ENCODE measurements at places on chromosomes 2 and 18.

GRCh38 chr2:135004005-135004746, 43.1 kb downstream of the MAP3K19 start:
- DNase-seq, result peak; percentile 74

GRCh38 chr2:146363731-146364130, 1481.1 kb upstream of the ACVR2A start:
- no peak for DNase-seq

- no peak for DNase-seq
Observed at GRCh38 chr2:31802711-31803110, 208.1 kb downstream of the MEMO1 start.

DNA sequence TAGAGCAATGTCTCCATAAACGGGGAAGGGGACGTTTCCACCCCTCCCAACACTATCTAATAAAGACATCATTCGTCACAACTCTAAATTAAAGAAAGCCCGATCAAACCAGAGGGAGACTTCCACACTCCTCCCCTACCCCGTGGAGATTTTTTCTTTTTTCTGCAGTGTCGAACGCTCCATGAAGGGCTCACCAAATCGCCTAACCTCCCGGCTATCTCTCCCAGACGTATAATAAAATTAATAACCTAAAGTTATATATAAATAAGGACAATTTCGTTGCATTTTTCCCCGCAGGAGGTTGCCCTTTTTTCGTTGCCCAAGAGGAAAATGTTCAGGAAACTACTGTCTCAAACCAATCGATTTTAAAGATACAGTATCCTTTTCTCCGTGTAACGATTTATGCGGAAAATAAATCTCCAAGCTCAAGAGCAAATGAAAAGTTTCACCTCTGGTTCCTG, 2.4 kb downstream of the EVX2 start:
- no peak for DNase-seq

DNA sequence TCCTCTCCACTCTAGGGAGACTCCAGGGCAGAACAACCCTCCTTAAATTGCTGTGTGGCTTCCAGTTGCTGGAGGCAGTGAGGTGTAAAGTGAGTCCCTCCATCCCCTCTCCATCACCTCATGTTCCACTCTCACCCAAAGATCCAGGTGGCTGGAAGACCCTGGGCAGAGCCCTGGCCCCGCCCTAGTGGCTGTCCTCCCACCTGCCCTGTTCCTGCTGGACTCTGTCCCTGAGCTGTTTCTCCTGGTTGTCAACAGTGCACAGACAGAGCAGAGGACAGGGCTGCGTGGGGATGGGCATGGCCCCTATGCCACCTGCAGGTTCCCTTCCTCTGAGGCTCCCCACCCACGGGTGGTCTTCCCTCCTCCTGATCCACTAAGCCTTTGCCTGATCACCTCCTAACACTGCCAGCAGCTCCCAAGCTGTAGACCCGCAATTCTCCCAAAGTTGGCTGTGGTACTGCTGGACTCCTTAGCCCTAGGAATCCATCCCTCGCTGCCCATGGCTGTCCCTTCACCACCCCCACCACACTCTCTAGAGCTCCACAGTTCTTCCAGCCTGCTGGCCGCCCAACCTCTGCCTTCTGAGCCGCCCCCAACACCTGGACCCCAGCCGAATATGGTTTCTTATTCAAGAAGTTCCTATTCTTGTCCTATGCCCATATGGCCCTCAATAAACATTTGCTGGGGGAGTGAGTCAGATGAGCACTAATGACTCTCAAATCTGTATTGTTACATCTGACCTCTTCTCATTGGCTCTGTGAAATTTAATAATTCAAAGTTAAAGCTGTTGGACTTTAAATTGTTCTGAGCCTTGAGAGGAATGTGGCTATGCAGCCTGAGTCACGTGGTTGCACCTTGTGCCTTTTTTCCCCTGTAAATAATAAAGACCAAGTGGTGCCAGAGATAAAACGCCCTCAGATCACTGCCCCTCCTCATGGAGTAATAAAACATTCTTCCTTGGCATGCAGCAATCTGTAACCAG, 260.0 kb upstream of the HS6ST1 start:
- DNase-seq, result no peak

DNA sequence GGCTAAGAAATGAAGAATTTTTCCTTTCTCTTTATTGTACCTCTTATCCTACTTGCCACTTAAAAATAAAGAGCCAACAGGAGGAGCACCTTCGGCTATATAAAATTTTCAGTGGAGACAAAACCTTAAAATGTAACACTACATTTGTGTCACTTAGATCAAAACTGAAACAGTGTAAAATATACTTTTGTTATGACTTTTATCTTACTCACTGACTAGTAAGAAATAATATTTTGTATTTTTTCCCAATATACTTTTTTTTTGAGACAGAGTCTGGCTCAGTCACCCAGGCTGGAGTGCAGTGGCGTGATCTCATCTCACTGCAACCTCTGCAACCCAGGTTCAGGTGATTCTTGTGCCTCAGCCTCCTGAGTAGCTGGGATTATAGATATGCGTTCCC, 28.3 kb downstream of the KCNJ13 start:
- no peak for DNase-seq

DNA sequence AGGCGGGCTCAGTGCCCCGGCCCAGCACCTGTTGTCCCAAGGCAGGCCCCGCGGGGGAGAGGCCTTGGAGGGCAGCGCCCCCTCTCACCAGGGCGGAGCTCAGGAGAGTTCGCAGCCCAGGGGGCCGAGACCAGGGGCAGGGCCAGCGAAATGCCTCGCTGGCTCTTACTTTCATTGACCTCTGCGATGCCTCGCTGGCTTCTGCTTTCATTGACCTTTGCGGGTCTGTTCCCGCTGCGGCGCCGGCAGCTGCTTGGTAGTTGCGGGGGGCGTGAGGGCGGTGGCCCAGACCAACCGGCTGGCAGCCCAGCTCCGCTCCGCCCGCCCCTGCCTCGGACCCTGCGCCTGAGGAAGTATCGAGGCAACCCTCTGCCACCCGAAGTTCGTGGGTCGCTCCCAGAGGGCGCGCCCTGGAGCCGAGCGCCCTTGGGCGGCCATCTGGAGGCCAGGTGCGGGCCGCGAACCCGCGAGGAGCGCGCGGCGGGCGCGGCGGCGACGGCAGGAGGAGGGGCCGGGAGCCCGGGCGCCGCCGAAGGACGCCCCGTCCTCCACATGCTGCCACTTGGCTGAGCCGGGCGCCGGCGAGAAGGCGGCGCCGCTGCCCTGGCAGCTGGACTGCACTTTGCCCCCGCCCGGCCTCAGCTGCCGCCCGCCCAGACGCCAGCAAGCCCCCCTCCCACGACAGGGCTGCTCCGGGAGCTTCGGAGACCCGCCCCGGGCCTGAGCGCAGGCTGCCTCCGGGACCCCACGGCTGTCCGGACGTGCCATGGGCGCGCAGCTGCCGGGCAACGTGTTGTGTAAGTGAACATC, 118.0 kb upstream of the MSTN start:
- DNase-seq, result peak; percentile 71

DNA sequence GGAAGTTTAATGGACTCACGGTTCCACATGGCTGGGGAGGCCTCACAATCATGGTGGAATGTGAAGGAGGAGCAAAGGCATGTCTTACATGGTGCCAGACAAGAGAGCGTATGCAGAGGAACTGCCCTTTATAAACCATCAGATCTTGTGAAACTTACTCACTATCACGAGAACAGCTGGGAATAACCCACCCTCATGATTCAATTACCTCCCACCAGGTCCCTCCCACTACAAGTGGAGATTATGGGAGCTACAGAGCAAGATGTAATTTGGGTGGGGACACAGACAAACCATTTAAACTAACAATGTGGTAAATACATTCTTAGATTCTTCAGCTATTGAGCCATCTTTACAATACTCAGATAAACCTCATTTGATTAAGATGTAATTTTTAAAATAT, 176.1 kb downstream of the SH3BP4 start:
- DNase-seq, result no peak

GRCh38 chr2:5693287-5694201, 1.4 kb downstream of the SOX11 start:
- DNase-seq, result peak; percentile 16

DNA sequence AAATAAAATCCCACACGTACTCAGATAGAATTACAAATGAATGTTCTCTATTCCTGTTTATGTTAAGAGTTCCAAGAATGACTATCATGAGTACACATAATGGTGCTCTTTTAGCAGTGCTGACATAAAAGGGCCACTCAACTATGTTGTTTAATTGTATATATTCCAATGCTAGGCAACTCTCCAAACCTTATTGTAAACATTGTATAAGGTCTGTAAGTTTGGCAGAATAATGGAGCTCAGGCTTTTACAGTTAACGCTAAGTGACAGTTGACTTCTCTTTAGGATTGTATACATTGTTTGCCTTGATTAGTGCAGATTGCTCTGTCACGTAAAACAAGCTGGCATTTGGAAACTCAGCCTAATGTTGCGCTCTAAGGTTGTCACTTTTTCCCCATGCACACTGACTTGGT, 20.8 kb downstream of the RBMS1 start:
- DNase-seq, result no peak

- no peak for DNase-seq
Observed at GRCh38 chr2:28592481-28592880, 96.6 kb downstream of the PLB1 start.

DNA sequence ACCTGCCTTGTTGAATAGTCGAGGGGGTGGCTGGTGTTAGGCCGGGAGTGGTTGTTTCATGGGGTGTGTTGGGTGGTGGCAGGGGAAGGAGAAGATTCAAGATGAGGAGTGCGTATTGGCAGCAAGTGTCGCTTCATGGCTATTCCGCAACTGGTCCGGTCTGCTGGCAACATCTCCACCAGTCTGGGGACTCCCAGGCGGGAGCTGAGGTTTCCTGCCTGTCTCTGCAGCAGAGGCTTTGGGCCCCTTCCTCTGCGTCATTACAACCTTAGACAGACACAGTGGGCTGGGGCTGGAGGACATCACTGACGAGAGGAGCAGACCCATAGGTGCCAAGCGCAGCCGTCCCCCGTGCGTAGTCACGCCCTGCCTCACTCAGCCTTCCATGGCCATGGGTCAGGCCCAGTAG, 64.0 kb upstream of the MCFD2 start:
- DNase-seq, result no peak

DNA sequence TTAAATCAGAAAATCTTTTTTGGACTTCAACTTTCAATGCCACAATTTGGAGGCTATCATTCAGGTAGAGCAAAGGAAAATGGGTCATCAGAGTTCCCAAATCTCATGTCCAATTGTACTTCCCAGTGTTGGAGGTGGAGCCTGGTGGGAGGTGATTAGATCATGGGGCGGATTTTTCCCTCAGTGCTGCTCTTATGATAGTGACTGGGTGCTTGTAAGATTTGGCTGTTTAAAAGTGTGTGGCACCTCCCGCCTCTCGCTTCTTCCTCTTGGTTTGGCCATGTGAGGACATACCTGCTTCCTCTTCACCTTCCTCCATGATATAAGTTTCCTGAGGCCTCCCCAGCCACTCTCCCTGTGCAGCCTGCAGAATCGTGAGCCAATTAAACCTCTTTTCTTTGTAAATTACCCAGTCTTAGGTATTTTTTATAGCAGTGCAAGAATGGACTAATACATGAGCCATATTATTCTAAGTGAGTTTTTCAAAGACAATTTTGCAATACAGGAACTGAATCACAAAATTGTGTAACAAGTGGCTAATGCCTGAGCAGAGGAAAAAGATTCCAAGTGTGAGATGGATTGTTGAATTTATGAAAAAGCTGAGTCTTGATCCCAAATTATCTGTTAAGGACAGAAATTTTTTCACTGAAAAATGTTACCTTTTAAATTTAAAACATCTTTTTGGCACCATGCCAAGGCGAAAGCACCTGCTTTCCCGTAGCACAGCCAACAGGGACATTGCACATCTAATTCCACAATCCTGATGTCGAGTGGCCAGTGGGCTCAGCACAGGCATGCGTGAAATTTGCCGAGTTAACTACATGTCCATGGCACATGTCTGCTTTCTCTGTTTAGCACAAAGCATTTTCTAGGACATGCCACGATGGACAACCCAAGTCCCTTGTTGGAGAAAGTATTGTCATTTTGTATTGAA, 150.9 kb downstream of the COL6A3 start:
- DNase-seq, result peak; percentile 16

DNA sequence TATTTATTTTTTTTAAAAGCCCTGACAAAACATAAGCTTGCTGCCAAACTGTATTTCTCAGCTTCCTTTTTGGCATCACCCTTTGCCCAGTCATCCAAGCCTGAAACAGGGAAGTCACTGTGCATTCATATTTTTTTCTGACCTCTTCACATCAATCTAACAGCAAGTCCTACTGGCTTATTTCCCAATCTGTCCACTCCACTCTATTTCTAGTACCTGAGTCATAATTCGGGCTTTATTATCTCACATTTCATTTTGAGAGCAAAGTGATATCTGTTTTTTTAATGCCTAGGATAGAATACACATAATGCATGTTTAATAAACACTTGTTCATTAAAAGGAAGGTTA, 5.1 kb downstream of the HNMT start:
- peak; percentile 70 for DNase-seq

GRCh38 chr2:240584486-240585031, 2.0 kb upstream of the CAPN10 start:
- no peak for DNase-seq

DNA sequence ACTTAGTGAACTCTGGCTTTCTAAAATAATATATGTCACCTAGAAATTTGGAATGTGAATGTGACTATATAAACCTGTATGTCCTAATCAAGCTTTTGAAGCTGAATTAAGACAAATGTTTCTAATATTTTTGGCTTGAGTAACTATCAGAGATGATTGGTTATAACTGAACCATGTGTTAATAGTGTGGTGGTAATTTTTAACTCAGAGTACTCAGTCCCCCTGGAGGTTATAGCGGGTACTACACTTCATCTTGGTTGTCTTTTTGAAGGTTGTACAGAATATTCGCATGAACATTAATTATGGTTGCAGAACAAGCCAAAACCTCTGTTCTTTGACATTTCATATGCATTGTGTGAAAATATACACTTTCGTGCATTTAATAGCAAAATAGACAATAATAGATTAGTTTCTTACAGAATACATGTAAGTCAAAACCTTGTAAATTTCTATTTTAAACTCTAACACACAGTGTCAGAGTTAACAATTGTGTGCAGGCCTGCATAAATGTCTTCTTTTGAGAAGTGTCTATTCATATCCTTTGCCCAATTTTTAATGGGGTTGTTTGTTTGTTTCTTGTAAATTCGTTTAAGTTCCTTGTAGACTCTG, 86.0 kb downstream of the OSBPL6 start:
- DNase-seq, result peak; percentile 38

GRCh38 chr2:64259312-64259711, 115.1 kb upstream of the PELI1 start:
- no peak for DNase-seq
